ENCODE measurements at places on chromosomes 5 and 9.
A peak's percentile ranks its signal among the peaks of the same experiment; 100 is the strongest.

DNA sequence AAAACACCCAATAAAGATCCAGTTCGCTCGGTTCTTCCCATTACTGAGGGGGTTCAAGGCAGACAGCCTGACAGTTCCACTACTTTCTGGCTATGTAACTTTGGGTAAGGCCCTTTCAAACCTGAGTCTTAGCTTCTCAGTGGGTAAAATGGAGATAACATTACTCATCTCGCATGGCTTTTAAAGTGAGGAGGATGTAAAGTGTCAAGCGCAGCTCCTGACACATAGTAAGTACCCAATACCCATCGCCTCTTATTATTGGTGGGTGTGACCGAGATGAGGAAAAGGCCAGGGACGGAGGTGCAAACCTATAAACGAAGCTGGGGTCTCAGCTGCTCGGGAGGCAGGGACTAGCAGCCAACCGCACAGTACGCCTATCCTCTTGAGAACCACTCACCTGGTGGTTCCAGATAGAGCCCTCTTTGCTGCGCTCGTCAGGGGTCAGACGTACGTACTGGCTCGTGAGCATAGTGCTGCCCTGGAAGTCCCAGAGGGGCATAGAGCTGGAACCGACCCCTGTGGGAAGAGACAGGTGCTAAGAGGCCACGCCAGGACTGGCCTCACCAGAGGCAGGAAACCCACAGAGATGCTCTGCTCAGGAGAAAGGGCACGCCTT, 584 bp downstream of the LMAN2 start:
- H3K4me3 ChIP-seq, result peak overlapping the region; percentile 82
- H3K4me1 ChIP-seq, result peaks cover 46% of the 10 kb centered on the region
- DNase-seq, result no peak

DNA sequence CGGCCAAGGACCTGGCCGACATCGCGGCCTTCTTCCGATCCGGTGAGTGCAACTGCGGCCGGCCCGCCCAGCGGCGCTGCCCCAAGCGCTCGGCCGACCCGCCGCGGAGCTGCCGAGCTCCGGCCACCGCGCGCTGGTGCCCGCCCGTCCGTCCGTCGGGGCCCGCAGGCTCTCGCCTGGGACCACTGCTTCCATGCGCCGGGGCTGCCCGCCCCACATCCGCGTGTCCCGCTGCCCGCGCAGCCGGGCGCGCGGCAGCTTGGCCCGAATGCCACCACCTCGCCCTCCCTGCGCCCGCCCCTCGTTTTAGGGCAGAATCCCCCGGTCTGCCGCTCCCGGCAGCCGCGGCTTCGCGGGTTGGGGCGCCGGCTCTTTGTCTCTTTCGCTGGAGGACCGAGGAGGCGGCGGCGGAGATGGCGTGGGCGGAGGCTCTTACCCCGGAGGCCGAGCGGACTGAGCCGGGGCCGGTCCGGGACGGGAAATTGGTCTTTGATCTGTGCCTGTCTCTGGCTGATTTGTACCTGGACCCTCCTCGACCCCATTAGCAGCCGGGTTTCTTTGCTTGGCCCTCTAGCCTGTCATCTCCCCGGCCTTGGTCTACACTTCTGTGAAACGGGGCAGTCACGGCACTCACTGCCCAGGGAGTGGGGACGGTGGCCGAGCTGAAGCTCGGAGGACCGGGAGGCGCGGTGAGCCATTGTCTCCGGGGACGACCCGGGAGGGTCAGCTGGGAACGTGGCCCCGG, 871 bp downstream of the TRIO start:
- peaks cover 46% of the 10 kb centered on the region for H3K4me1 ChIP-seq
- no peaks in the 10 kb centered on the region for H3K27me3 ChIP-seq
- H3K4me3 ChIP-seq, result peak overlapping the region; percentile 97

DNA sequence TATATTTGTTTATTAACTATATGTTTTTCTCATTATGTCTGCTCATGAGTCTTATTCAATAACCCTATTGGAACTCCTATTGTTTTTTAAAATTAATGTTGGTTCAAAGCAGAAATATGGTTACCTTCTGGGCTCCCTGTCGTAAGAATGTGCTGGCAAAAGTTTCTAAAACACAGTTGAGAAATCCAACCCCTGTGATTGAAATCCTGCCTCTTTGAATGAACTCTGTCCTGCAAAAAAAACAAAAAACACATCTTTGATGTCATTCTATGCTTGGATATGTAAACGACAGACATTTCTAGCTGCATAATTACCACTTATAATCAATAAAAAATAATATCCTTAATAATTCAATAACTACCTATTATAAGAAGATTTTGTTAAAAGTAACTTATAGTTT, 38.8 kb downstream of the PRELID2 start:
- H3K4me3 ChIP-seq, result no peak overlapping the region
- H3K4me1 ChIP-seq, result no peaks in the 10 kb centered on the region
- no peak overlapping the region for H3K27ac ChIP-seq

DNA sequence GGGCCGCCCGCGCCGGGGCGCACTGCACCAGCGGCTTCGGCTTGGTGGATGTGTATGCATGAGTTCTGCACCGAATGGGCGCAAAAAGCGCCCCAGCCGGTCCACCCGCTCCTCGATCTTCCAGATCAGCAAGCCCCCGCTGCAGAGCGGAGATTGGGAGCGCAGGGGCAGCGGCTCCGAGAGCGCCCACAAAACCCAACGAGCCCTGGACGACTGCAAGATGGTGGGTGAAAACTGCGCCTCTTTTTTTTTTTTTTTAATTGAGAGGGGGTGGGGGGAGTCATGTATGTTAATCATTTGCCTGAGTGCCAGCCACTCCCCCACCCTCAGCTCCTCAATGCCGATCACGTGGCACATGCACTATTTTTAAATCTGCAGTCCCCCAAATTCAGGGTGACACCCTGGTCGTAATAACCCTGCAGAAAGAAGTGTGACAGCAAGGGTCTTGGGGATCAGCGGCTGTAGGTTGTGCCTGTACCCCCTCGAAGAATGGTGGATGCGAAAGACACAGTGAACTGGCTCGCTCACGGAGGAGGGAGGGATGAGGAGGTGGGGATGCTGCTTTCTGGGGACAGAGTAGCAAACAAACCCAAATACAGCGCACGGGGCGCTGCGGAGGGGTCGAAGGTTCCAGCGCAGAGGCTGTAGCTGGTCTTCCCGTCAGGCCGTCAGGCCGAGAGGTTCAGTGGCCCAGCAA, 900 bp downstream of the RGS7BP start:
- peak overlapping the region; percentile 76 for H3K4me3 ChIP-seq
- peak overlapping the region; percentile 43 for H3K27ac ChIP-seq
- H3K4me1 ChIP-seq, result peaks cover 49% of the 10 kb centered on the region
- no peaks in the 10 kb centered on the region for H3K36me3 ChIP-seq

GRCh38 chr5:95374061-95374460, 17.1 kb upstream of the FAM81B start:
- H3K27me3 ChIP-seq, result no peaks in the 10 kb centered on the region
- no peak overlapping the region for H3K4me3 ChIP-seq
- DNase-seq, result no peak
- H3K27ac ChIP-seq, result no peak overlapping the region
- no peaks in the 10 kb centered on the region for H3K36me3 ChIP-seq
- H3K4me1 ChIP-seq, result no peaks in the 10 kb centered on the region

- no peak for DNase-seq
- peaks cover 31% of the 10 kb centered on the region for H3K4me1 ChIP-seq
- H3K27ac ChIP-seq, result no peak overlapping the region
- H3K36me3 ChIP-seq, result no peaks in the 10 kb centered on the region
- H3K27me3 ChIP-seq, result no peaks in the 10 kb centered on the region
Measured at GRCh38 chr5:143796753-143797152, 15.2 kb upstream of the HMHB1 start.

GRCh38 chr5:148961261-148962199, 101.3 kb downstream of the SH3TC2 start:
- H3K4me1 ChIP-seq, result peaks cover 20% of the 10 kb centered on the region
- H3K36me3 ChIP-seq, result no peaks in the 10 kb centered on the region
- no peak overlapping the region for H3K27ac ChIP-seq

GRCh38 chr9:76082057-76082456, 191.6 kb downstream of the PCSK5 start:
- H3K4me1 ChIP-seq, result peaks cover 5% of the 10 kb centered on the region
- DNase-seq, result no peak
- H3K27me3 ChIP-seq, result no peaks in the 10 kb centered on the region
- no peak overlapping the region for H3K4me3 ChIP-seq
- peaks cover 5% of the 10 kb centered on the region for H3K36me3 ChIP-seq

GRCh38 chr5:18745042-18745987, 1111.1 kb downstream of the TAF11L14 start:
- H3K27ac ChIP-seq, result no peak overlapping the region
- H3K4me3 ChIP-seq, result peak overlapping the region; percentile 66
- H3K4me1 ChIP-seq, result no peaks in the 10 kb centered on the region
- no peaks in the 10 kb centered on the region for H3K27me3 ChIP-seq

DNA sequence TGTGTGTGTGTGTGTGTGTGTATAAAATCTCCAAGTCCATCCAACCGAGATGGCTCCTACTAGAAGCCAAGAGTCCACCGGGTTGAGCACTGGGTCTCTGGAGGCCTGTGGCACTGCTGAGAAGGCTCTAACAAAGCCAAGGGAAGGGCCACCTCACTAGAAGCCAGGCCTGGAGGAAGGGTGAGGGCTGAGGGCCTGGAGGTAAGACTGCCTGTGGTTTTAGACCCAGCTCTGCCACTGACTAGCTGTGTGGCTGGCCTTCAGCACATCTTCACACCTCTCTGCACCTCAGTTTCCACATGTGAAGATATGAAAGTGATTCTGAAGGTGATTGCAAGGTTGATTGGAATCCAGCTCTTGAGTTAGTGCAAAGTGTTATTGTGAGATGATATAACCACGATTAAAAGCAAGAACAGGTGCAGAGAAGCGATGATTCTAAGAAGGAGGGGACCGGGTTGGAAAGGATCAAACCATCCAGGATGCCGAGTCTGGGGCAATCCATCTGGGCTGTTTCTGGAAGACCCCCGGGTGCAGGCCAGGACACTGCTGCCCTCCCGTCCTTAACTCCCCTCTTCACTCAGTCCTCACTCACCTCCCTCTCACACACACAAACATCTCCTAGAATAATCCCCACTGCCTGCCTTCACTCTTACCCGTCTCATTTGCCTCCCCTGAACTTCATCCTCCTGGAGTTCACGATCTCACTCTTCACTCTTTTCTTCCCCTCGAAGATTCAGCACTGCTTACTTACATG, 2.3 kb downstream of the IL4 start:
- no peaks in the 10 kb centered on the region for H3K27me3 ChIP-seq
- H3K36me3 ChIP-seq, result no peaks in the 10 kb centered on the region
- H3K4me3 ChIP-seq, result no peak overlapping the region
- peak overlapping the region; percentile 88 for H3K27ac ChIP-seq
- no peak for DNase-seq

- peak within 1 kb of the TSS; percentile 98 for H3K27ac ChIP-seq
- no peaks in the 10 kb centered on the region for H3K27me3 ChIP-seq
- no peaks in the 10 kb centered on the region for H3K36me3 ChIP-seq
- DNase-seq, result no peak
Measured at GRCh38 chr5:132257131-132258101, at the start of gene PDLIM4. TSS of gene PDLIM4 (plus strand) at chr5:132257696. CDS start at chr5:132257735, 39 bp downstream.

DNA sequence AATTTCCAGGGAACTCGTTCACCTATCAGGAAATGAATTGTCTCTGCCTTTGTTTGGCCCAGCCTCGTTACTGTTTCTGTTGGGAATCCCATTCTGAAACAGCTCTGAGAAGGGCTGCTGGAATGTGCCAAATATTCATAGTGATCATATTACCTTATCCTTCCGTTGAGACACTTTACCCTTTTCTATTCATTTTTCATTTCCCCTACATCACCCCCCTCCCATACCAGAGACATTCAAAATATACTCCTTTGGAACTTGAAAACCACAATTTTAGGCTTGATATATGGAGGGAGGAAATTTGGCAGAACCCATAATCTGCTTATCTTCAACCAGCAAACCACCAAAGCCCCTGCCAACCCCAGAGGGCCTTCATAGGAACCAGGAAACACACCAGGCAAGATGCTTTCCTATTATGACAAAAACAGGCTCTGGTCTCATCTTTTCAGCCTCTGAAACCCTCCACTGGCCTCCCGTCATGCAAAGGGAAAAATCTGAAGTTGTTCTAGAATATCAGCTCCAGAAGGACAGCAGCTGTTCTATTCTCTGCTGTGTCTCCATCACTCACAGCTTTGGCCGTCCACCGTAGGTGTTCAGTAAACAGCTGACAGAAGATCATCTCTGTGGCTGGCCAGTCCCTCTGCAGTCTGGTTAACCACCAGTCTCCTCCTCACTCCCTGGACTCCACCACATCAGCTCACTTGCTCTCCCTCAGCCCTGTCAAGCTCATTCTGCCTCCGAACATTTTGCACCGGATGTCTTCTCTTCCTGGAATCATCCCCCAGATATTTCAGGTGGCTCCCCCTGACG, 217.2 kb upstream of the WWC1 start:
- no peak overlapping the region for H3K27ac ChIP-seq
- H3K4me3 ChIP-seq, result no peak overlapping the region
- no peaks in the 10 kb centered on the region for H3K36me3 ChIP-seq
- no peaks in the 10 kb centered on the region for H3K4me1 ChIP-seq
- no peaks in the 10 kb centered on the region for H3K27me3 ChIP-seq
- DNase-seq, result no peak

GRCh38 chr9:23783509-23783908, 42.5 kb downstream of the ELAVL2 start:
- no peaks in the 10 kb centered on the region for H3K27me3 ChIP-seq
- no peak for DNase-seq
- H3K4me1 ChIP-seq, result no peaks in the 10 kb centered on the region

GRCh38 chr5:152007653-152008335, 83.1 kb upstream of the GLRA1 start:
- H3K36me3 ChIP-seq, result no peaks in the 10 kb centered on the region
- H3K27ac ChIP-seq, result no peak overlapping the region
- H3K4me3 ChIP-seq, result no peak overlapping the region
- no peak for DNase-seq
- no peaks in the 10 kb centered on the region for H3K27me3 ChIP-seq

DNA sequence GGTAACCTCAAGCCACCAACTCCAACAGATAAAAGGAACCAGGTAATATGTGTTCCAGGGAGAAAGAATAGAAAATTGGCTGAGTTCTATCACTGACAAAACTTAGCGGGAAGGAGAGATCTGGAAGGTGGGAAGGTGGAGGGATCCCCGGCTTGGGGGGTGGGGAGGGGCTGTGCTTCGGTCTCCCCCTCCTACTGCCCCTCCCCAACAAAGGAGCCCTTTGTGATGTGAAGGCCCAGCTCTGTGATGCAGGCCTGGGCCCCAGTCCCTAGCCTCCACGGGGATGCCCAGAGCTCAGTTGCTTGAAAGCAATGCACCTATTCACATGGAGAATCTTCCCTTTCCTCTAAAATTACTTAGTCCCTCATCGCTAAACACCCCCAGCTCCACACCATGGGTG, 4.4 kb upstream of the ZNF484 start:
- no peaks in the 10 kb centered on the region for H3K4me1 ChIP-seq
- no peak for DNase-seq
- H3K27ac ChIP-seq, result no peak overlapping the region
- H3K27me3 ChIP-seq, result no peaks in the 10 kb centered on the region
- no peaks in the 10 kb centered on the region for H3K36me3 ChIP-seq
- H3K4me3 ChIP-seq, result no peak overlapping the region

DNA sequence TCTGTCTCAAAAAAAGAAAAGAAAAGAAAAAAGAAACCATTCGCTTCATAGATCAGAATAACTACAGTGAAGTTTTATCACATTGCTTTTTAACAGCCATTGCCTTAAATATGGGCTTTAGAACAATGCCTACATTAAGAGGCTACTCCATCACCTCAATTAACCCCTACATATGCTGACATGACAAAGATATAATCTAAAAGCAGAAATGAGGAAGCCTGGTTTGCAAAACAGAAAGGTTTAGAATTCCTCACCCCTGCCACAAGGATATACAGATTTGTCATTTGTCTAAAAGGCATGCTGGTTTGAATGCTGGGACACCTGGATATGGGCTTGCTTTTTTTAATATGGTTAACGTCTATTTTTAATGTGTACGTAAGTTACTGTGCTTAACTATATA, 1353.0 kb upstream of the C9orf72 start:
- no peak overlapping the region for H3K27ac ChIP-seq
- no peaks in the 10 kb centered on the region for H3K27me3 ChIP-seq
- no peak for DNase-seq
- no peaks in the 10 kb centered on the region for H3K4me1 ChIP-seq
- H3K4me3 ChIP-seq, result no peak overlapping the region
- H3K36me3 ChIP-seq, result no peaks in the 10 kb centered on the region

All from thoracic aorta (tissue), 2 donors.